CD4-positive, alpha-beta T cell treated with Interleukin-15 for 4 hours (primary cell): ENCODE measurements at places on chromosomes 3 and 15.

DNA sequence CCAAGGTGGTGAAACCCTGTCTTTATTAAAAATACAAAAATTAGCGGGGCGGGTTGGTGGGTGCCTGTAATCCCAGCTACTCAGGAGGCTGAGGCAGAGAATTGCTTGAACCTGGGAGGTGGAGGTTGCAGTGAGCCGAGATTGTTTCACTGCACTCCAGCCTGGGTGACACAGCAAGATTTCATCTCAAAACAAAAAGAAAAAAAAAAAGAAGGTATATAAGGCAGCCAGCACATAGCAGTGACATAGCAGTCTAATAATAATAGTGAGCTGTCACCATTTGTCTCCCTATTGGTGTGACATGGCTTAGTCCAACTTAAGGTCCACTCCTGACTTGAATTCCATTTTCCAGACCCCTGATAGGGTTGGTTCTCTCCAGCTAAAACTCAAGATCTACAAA, 8.8 kb upstream of the LACTB start:
- no peak for DNase-seq

DNA sequence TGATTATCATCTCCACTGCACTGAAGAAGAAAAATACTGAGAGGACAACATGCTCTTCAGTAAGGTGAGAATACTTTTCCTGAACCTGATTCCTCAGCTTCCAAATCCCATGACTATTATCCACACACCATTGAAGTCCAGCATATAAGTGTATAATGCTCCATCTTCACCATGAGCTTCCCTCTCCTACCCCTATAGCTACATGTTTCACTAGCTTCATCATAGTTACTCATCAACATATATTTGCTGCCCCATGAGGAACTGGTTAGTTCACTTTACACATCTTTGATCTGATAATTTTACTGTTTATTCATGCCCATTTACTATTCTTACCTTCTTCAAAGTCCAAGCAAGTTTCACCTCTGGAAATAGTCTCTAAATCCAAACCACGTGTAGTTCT, 908.5 kb upstream of the SEMA6D start:
- DNase-seq: no peak

DNA sequence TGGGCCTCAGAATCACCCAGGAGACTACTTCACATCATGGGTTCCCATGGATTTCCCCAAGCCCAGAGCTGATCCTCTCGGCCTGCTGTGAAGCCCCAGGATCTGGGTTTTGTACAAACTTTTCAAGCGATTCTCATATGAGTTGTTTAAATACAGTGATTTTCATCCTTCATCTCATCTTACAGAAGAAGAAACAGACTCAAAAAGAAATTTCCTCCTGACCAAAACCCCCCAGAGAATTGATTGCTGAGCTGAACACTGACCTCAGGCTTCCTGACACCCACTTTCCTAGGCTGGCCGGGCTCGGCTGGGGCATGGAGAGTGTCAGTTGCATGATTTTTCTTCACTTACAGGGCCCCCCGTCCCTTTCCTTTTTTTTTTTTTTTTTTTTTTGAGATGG, 60.3 kb downstream of the BDH1 start:
- DNase-seq: no peak

- DNase-seq: no peak
Measured at GRCh38 chr3:23105048-23105447, 98.1 kb upstream of the UBE2E2 start.

DNA sequence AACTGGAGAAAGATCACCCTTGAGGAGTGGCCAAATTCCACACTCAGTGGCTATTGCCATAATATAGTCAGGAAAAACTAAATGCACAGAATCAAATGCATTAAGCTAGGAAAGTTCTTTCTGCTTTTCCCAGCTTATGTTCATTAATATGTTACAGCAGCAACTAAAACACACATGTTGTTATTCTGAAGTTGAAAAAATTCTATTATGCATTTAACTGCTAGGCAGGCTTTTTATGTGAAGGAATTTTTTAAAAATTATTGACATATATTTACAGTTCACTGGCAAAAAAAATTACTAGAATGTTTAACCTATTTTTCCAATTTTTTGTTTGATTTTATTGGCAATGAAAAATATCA, 135.2 kb upstream of the IL12A start:
- DNase-seq: no peak

DNA sequence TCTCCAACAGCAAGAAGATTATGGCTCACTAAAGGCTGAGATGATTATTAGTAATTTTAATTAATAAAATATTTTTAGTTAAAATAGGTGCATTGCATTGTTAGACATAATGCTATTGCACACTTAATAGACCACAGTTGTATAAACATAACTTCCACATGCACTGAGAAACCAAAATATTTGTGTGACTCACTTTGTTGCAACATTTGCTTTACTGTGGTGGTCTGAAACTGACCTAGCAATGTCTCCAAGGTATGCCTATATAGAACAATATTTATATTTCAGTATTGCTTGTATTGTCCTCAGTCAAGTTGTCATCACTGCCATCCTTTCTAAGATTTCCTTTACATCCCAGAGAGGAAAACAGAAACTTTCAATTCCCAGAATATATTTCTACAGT, 1215.2 kb downstream of the SI start:
- no peak for DNase-seq

GRCh38 chr3:14154895-14155440, 23.4 kb downstream of the XPC start:
- DNase-seq: no peak

DNA sequence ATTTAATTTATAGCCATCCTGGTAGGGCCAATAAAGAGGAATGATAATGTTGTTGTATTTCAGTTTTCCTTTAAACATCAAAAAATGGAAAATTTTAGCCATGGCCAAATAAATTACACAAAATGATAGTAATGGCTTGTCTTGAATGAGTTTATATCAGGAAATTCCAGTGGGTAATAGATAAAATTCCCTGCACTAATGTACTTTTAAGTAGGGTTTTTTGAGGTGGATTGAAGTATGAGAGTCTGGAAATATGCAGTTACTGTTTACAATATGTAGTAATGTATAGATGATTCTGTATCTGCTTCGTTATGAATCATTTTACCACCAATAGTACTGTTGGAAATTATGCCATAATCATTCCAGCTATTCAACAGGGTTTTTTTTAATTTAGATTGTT, 219.4 kb upstream of the ROBO2 start:
- no peak for DNase-seq
